ENCODE measurements at places on chromosomes 4 and X.

GRCh38 chr4:161206528-161207080, 957.2 kb downstream of the FSTL5 start:
- no peak for DNase-seq

- no peak for DNase-seq
These were observed 55.9 kb upstream of the LEF1 start for GRCh38 chr4:108224611-108225053.

- no peak for DNase-seq
These were observed 183.2 kb upstream of the CASK start for GRCh38 chrX:42106556-42106955.

- DNase-seq, result no peak
These were observed 52.3 kb upstream of the KLF3 start for GRCh38 chr4:38611676-38612075.

- no peak for DNase-seq
These were observed 82.4 kb upstream of the CLCN4 start for GRCh38 chrX:10074241-10074941.

GRCh38 chr4:185840201-185840600, 28.2 kb upstream of the SORBS2 start:
- no peak for DNase-seq

DNA sequence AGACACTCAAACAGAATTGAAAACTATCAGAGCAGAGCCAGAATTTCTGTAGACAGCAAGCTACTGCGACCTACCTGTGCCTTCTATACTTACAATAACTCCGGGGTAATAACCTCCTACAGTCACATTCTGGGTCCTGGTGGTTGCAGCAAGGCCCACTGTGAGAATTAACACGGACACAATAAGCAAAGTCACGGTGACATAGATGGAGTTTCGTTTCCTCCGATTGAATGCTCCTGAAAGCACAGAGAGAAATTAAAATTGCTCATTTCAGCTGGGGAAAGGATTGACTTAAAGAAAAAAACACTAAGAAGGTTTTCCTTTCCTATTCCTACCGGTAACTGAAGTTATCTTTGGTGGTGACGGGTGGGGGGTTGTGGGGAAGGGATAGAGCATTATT, 7.0 kb downstream of the TMEM255A start:
- DNase-seq, result no peak
